ENCODE measurements at places on chromosomes 5 and 9.

- DNase-seq: peak; percentile 54
Observed at GRCh38 chr9:109792951-109793546, 13.1 kb downstream of the PALM2AKAP2 start.

GRCh38 chr9:84261070-84261746 is 79.3 kb downstream of the SLC28A3 start:
- DNase-seq: peak; percentile 56

GRCh38 chr9:136670576-136671253 is 8.0 kb downstream of the EGFL7 start:
- DNase-seq: no peak

DNA sequence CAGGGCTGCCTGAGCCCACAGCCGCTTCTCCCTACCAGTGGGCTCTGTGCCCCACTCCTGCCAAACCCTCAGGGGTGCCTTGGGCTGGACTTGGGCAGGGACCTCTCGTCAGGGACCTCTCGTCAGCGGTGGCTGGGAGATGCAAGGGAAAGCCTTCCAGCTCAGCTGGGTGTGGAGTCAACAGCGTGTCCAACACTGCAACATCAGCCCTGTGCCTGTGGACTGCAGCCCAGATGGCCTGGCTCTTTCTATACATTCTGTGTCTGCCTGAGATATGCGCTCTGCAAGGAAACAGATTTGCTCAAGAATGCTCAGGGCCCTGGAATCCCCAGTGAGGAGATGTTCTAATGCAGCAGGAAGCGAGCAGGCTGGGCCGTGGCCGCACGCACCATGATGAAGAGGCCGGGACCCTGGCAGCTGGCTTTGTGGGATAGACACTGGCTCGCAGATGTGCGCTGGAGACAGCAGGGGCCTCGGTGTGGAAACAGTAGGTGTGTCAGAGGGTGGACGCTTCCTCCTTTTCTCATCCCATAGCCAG is 85.0 kb upstream of the COL5A1 start:
- DNase-seq: no peak

DNA sequence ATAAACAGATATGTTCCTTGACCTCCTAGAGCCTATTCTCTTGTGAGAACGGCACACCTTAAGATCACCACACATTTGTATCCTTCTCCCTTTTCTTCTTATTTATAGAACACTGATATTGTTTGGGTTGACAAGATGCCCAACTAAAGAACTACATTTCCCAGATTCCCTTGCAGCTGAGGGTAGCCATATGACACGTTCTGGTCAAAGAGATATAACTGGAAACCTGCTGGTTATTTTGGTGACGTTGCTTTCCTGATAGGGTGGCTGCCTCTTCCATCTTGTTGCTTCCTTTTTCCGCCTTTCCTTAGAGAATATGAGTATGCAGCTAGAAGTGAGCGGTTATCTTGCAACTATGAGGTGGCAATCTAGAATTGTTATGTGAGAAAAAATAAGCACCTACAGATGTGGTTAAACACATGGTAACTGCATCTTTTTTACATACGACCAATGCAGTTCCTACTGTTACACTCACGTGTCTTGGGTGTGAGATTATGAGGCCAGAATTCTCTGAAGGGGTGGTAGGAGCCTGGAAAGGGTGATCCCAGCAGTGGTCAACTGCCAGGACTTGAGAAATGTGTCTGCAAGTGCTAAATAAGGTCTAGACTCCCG is 72.9 kb downstream of the SEC61B start:
- no peak for DNase-seq

GRCh38 chr5:166163996-166164610 is 2127.3 kb upstream of the WWC1 start:
- DNase-seq: no peak

GRCh38 chr5:151181818-151182523 is 24.4 kb upstream of the ANXA6 start:
- no peak for DNase-seq

Measured in RCC 7860 (cell line).